ENCODE measurements at places on chromosomes 11 and 22.

- DNase-seq = no peak
These were observed 6.4 kb downstream of the YAP1 start for GRCh38 chr11:102116453-102117205.

DNA sequence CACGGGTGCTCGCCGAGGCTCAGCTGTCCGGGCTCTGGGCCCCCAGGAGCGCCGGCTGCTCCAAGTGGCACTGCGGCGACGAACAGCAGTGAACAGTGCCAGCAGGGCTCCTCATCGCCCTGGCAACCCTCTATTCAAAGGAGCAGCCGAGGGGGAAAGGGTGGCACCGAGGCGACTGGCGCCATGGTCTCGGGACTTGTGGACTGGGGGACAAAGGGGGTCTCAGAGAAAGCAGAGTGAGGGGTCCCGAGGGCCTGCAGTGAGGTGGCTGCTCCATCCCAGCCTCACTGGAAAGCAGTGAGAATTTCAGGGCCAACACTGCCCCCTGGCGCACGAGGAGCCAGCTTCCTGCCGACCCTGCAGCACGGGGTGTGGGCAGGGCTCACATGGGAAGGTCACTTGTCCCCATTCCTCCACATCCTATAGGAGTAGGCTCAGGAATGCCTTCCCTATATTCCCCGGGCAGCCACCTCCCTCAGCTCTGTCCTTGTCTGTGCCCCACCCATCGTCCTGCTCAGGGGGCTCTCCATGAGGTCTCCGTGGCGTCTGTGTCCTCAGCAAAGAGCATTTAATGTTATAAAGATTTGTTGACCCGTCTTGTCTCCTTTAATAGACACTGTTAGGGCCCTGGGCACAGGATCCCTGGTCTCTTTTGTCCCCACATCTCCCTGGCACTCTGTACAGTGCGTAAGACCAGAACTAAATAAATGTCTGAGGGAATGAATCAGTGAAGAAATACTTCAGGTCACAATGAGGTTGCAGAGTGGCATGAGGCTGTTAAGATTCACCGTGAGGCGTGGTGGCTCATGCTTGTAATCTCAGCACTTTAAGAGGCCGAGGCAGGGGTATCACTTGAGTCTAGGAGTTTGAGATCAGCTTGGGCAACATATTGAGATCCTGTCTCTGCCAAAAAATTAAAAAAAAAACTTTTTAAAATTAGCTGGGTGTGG, 26.4 kb downstream of the LRFN4 start:
- DNase-seq = peak; percentile 47

DNA sequence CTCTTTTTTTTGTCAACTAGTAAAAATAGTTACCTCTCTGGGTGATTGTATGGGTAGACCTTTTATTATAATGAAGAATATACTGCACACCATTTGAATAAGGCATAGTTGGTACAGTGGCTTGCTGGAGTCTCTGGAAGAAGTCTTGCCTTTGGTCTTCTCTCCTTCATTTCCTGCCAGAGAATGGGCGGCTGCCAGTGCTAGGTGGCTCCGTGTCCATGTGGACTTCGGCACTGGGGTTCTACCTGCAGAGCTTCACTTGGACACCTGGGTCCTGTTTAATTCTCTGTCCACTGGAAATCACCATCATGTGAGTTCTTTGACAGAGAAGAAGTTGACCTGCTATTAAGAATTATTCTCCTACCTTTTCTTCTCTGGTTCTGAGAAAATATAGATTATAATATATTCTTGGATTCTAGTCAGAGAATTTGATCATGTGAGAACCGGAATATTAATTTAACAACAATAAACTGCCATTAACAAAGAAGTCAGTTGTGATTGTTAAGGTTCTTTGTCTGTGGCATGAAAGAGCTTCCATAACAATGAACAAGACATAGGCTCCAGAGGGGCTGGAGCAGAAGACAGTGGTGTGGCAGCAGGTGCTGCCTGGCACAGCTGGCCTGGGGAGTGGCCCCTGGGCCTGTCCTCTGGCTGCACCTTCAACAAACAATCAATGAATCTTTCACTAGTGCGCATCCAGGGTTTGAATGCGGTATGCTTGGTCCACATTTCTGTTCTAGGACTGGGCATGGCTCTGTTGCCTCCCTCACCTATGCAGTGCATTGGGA, 77.5 kb downstream of the PPFIBP2 start:
- DNase-seq = no peak

DNA sequence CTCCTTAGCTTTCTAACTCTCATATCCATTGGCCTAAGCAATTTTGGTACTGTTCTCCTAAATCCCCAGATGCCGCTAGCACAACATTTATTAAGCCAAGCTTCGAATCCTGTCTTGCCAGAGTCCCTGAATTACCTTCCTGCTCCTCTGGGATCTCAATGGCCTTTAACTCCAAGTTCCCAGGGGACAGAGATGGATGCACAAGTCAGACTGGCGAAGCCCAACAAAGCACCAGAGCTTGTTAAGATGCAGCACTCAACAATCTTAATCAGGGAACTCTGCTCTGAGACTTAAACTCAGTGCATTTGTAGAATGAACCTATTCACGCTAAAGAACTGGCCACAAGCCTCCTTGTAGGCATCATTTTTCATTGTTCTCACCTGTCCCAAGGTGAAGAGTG, 9.4 kb downstream of the GALNT18 start:
- DNase-seq = no peak

DNA sequence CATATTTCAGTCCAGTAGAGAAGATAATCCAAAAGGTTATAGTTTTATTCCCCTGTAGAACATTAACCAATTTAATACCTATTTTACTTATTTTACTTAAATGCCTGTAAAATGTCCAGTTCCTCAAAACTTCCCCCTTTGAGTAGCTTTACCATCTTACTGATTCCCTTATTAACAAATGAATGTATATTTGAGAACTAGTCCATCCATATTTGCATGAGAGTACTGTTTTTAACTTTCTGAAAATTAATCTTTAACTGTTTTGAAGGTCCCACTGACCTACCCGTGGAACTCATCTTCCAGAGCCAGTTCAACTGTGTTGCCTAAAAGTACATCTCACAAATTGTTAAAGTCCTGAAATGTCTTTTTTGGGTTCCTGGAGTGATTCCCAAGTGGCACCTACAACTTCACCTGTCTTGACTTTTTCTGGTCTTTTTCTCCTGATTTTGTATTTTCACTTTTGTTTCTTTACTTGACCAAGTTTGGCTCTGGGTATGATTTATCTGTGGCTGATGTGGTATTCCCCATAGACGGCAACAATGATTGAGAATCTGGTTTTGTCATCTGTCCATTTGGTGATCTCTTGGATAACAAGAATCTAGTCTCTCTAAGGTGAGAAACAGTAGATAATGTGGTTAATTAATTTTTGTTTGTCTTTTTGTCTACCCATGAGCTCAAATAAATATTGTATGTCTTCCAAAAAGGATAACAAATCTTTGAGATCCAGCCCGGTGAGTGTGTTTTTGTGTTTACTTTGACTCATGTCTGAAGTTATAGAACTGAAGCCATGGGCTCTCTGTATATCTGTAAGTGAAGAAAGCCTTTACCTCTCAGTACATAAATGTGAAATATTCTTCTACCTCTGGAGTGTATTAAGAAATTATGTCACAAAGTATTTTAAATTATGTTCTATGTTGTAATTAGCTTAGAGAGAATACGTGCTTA, 174.2 kb downstream of the ETS1 start:
- no peak for DNase-seq

GRCh38 chr22:38169116-38169515, 12.5 kb downstream of the PLA2G6 start:
- DNase-seq = no peak

GRCh38 chr11:29844701-29845379, 172.0 kb downstream of the KCNA4 start:
- DNase-seq = no peak

DNA sequence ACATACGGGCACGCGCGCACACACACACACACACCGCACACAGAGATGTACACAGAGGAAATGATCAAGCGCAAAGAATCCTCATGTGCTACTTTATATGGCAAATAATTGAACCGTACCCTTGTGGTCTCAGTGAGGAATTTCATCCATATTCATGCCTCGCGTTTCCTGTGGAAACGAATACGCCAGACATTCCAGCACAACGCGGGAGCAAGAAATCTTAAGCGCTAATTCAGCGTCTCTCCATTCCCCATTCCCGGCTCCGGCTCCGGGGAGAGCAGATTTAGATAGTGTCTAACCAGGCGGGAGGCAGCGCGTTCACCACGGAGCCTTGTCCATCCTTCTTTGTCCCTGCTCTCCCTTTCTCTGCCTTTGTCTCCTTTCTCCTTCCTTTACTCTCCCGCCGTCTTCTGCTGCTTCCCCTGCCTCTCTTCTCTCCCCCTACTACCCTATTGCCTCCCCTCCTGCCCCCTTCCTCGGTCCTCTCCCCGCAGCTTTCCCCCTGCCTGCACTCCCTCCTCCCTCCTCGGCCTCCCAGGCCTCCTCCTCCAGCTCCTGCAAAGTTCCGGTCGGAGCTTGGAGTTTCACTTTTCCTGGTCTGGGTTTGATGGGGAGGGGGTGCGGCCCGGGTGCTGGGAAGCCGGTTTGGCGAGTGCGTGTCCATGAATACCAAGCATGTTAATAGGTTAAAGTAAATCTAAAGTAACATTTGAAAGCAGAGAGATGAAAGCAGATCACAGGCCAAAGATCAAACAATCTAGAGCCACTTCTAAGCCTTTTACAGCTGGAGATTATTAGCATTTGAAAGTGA, 579.3 kb downstream of the BUD13 start:
- no peak for DNase-seq

GRCh38 chr22:42958937-42959336, 56.0 kb downstream of the PACSIN2 start:
- no peak for DNase-seq

GRCh38 chr11:85902353-85902752, 47.2 kb downstream of the CCDC83 start:
- no peak for DNase-seq

GRCh38 chr11:88301488-88302140, 35.9 kb downstream of the CTSC start:
- no peak for DNase-seq

DNA sequence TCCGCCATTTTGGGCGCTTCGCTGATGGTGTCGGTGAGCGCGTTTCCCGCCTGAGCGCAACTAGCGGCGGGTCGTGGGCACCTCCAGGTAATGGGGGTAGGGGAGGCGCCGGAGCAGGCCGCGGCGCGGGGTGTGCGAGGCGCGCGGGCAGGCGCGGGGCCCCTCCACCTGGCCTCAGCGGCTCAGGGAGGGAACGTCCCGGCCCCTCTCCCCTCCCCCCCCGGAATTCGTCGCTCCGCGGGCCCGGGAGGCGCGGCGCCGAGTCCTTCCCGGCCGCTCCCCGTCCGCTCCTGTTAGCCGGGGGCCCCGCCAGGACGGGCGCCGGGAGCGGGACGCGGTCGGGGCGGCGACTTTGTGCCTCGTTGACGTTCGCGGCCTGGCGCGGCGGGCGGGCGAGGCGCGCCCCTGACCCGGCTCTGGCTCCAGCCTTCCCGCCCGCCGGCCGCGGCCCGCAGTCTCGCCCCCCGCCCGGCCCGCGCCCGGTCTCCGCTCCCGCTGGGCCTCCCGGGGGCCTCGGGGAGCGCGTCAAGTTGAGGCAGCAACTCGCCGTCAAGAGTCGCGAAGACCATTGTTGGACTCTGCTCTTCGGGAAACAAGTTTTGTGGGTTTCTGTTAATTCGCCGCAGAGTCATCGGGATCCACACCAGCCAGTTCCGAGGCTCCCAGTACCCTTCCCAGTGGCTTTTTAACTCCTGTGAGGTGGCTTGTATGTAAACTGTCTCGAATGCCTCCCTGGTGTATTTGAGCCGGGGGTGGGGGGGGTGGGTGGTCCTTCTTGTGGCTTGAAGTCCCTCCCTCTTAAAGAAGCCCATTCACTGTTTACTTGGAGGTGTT, at the start of gene PPP6R3:
Gene PPP6R3, plus strand, starts transcription at position 12 of the 834 bp plus-strand sequence. CDS start 76,913 bp downstream, outside the sequence.
- no peak for DNase-seq

- no peak for DNase-seq
These were observed 114.1 kb upstream of the GRAMD1B start for GRCh38 chr11:123316003-123316402.

GRCh38 chr11:104918113-104918824, 20.0 kb upstream of the CASP12 start:
- DNase-seq = no peak

DNA sequence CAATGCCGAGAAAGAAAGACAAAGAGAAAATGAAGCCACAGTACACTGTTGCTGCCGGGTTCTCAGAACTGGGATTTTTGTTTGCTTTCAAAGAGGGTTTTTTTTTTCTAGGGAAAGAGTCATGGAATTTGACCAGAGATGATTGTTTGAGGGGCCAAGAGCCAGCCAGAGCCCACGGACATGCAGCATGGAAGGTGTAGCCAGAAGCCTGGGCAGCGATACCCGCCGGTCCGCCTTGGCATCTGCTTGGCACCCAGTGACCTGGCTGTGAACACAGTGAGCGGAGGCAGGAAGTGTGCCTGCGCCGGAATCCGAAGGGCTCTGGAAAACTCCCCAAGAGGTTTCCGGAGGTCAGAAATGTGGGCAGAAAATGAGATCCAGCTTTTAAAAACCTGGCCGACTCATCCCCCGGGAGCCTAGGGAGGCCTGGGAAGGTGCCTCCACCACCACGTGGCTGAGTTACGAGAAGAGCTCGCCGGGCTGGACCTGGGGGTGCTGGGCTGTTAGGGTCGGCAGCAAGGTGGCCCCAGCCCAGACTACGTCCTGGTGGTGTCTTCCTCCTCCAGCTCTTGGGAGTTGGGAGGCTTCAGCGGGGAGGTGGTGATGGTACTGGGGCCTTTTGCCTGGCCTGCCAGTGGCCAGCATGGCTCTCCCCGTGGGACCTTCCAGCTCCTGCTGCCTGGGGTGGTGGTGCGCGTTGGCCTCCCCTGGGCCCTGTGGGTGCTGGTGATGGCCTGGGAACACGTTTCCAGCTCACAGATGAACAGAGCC, 61.6 kb upstream of the PPARA start:
- no peak for DNase-seq

DNA sequence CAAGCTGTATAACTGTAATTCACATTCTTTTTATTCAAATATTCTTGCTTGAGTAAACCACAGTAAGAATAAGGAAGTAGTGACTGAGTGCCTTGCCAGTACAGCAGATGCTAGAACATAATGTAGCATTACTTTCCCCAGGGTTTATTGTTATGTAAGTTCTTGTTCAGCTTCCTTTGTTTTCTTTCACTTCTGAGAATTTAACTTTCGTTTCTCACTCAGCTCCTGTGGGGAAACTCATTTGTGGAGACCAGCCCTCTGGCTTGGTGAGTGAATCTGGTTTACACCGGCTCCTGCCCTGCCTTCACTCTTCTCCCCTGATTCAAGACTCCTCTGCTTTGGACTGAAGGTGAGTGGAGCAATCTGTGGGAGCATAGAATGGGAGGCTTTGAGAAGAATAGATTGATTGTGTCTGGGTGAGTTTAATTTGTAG, at the start of gene TRIM22:
Gene TRIM22, plus strand, starts transcription at position 240 of the 433 bp plus-strand sequence. CDS start 6,443 bp downstream, outside the sequence.
- peak; percentile 18 for DNase-seq

GRCh38 chr11:46489656-46490560, 98.3 kb upstream of the CHRM4 start:
- DNase-seq = no peak

- no peak for DNase-seq
These were observed 8.1 kb downstream of the IGSF9B start for GRCh38 chr11:133948711-133949110.

DNA sequence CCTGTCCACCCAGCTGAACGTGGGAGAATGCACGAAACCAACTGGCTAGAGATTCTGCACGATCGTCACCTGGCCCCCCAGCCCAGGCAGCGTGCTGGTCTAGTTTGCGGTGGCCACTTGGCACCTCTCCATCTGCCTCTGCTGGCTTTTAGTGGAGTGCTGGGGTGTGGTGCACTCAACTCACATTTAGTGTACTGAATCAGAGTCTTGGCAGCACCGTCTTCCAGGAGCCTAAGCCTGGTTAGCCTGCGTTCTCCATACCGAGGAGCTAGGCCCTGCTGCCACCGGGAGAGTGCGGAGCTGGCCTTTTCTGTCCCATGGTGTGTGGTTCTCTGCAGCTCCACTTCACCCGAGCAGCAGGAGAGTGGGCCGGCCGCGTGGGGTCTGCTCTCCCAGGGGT, 2.8 kb downstream of the MRPL23 start:
- no peak for DNase-seq

- DNase-seq = no peak
These were observed 28.9 kb downstream of the KCTD17 start for GRCh38 chr22:37080438-37080837.

Measured in stimulated activated CD8-positive, alpha-beta memory T cell treated with anti-CD3 and anti-CD28 coated beads, Interleukin-7, amount 100 ng/mL, for 48 hours (primary cell).